ENCODE measurements at places on chromosomes 11 and 22.

DNA sequence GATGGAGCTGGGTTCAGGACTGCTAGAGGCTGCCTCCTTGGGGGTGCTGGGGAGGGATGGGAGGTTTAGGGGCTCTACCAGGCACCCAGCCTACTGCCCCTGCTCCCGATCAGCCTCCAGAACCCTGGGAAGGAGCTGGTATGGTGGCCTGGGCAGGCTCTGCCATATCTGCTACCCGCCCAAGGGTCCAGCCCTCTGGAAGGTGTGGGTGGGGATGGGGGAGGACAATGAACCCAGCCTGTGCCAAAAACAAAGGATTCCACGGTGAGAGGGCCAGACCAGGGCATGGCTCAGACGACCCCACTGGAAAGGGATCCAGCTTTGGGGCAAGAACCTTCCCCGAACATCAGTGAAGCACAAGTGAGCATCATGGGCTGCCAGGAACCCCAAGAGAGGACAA lies 3.0 kb downstream of the CASTOR1 start:
- no peak for DNase-seq

GRCh38 chr11:1674173-1675131 lies 22.5 kb upstream of the KRTAP5-6 start:
- DNase-seq: no peak

DNA sequence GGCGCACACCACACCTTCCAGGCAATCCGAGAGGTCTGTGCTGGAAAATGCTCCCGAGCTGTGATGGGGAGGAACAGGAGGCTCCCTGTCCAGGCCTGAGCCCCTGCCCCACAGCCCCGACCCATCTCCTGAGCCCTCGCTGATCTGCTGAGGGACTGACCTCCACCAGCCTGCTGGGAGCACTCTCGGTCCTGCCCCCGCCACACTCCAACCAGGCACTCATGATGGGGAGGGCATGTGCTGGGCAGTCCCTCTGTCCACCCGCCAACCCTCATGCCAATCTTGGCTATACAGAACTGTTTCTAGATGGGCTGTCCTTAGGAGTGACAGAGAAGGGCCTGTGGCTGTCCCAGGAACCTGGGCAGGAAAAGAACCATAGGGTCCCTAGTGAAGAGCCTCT lies 70.8 kb downstream of the TRMU start:
- DNase-seq: no peak

GRCh38 chr11:69290806-69291205 lies 3.1 kb upstream of the MYEOV start:
- DNase-seq: no peak

GRCh38 chr11:110782616-110783015 lies 70.4 kb upstream of the ARHGAP20 start:
- DNase-seq: no peak

DNA sequence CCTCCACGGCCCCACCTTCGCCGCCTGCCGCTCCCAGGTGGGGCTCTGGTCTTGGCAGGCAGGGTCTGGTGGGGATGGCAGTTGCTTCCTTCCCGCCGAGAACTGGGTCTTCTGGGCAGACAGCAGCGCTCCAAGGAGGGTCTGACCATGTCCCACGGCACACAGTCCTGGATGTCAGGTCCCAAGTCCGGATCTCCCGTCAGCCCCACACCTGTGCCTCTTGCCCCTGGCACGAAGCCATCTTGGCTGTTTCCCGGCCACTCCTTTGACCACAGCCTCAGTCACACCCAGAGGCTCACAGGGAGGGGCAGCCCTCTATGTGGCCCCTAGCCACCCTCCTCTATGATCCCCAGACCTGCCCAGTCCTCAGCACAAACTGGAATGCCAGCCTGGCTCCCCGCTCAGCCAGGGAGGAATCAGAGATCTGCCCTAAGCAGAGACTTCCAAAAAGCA lies 14.3 kb downstream of the MUC5B start:
- DNase-seq: no peak

DNA sequence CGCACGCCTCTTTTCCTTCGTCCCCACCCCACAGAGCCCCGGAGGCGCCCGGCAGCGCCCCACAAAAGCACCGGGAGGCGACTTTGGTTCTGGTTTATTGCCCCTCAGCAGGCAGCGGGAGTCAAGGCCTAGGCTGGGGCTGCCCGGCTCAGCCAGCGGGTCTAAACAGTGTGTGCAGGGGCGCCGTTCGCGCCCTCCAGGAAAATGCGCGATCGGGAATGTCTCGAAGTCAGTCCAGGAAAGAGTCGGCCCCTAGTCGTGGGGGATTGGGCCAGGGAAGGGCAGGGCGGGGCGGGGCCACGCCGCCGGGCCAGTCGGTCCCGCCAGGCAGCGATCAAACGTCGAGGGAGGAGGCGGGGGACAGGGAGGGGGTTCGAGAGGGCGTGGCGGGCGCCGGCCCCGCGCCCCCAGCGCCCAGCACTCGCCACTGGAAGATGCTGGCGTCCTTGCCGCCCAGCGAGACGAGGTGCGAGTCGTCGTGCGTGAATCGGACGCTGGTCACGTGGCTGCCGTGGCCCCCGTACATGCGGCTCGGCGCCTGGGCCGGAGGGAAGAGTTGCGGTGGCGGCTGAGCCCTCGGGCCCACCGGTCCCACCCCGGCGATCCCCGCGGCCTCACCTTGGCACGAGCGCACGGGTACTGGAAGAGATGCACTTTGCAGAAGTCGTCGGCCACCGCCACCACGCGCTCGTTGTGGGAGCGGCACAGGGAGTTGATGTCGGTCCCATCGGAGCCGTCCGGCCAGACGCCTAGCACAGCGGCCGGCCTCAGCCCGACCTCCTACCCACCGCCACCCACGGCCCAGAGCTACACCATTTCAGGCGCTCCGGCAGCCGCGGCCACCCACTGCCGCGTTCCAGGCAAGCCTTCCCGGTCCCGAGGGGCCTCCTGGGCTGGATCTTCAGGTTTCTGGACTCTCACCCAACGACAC lies 741 bp upstream of the MTA2 start:
- DNase-seq: no peak

DNA sequence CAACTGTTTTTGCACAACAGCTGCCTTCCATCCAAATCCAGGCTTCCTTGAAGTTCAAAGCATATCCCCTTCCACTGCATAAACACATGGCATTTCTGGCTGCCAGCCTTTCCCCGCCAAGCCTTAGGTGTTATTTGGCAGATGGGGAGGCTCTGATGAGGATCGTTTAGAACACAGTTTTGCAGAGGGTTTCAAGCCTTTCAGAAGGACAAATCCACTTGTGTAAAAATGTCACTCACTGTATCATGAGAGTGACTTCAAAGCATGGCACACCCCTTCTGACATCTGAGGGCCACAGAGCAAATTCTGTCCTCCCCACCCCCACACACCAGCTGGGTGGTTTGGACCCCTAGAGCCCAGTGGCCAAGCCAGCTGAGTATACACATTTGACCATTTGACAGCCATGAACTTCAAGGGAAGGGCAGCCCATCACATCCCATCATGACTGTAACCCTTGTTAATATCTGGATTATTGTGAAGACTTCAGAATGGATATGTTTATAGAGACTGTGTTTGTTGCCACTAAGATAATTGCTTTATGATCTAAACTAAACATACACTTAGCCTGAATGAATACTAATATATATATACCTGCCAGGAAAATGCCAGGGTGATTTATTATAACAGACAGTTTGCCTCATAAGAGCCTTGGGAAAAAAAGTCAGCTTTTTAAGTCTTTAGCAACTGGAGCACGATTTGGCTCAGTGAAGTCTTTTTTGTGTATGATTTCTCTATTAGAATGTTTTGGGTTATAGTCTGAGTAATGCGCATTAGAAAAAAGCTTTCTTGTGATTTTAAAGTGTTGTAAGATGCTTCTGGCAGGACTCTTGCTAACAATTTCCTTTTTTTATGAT lies 31.9 kb downstream of the FBLN1 start:
- DNase-seq: no peak

DNA sequence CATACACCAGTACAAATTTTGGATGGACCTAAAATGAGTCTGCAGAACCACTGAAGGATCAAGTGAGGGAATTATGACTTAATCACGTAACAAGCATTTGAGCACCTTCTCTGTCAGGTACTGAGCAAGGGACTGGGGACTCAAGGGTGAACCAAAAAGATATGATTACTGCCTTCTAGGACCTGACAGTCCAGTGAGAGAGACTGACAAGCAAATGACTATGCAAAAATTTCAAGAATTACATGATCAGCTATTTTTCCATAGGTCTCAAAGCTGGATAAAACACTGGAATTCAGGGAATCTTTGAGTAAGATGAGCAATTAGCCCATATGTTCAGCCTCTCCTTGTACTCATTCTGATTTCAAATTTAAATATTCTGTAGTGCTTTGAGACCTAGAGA lies 5.2 kb upstream of the STT3A start:
- no peak for DNase-seq

DNA sequence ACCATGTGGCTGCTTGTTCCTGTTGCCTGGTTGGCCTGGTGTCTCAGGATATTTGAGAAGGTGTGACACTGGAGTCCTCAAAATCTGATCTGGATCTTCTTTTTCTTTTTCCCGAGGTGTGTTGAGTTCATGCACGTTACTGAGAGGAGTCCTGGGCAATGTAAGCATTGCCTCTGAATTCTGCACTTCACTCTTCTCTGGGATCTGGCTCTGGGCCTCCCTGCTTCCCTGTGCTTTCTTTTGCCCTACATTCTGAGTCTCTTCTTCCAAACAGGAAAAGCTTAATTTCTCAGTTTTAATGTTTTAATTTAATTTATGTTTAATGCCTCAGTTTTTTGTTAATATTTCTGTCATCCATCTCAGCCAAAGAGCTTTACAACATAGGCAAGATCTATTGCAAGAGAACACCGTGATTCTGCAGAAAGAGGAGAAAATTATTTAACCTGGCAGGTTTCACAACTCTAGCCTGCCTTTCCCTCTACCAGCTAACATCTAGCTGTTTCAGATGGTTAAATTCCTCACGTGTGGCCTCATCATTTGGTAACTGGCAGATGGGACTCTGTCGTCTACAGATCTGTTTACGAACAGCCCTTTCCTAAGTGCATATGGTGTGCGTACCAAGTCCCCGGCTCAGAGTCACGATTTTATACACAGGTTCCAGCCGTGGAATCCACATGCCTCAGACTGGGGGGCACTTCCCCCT lies 24.7 kb downstream of the LDLRAD3 start:
- no peak for DNase-seq

DNA sequence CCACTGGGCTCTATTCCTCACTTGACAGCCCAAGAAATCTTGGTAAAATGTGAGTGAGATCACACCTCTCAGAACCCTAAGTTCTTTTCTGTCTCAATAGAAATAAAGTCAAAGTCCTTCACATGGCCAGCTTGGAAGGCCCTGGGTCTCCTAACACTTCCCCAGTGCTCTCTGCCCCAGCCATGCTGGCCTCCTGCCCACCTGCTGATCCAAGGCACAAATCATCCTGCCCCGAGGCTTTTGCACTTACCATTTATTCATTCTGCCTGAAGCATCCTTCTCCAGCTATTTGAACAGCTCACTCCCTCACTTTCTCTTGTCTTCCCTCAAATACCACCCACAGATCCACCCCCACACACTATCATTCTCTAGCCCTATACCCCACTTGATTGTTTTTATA lies 26.4 kb downstream of the ISX start:
- no peak for DNase-seq

- DNase-seq: no peak
These were observed 1.0 kb downstream of the FUT4 start for GRCh38 chr11:94544646-94545263.

GRCh38 chr11:61787928-61788491 lies 4.4 kb downstream of the TMEM258 start:
- DNase-seq: no peak

DNA sequence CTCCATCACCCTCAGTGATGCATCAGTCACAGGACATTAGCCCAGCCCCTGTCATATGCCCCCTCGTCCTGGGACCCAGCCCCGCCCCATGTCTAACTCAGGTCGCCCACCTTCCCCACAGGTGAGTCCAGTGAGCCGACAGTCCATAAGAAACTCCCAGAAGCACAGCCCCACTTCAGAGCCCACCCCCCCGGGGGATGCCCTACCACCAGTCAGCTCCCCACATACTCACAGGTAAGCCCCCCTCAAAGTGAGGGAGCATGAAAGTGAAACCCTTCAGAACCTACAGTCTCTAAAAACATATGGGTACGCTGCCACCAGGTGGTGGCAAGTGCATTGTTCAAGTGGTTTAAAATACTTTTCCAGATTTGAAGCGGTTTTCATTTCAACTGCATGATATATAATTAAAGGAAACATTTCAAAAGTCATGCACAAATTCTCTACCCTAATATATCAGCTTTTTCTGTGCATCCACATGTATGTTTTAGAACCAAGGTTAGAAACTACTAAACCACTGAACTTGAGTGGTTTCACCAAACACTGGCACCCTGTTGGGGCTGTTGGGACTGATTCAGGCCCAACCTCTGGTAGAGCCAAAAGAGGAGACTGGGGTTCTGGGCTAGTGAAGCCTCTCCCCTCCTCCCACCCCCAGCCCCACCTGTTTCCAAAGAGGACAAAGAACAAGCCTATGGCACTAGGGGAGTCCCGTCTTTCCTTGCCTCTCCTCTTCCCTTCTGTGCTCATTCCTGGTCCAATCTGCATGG lies 17.3 kb downstream of the EPS8L2 start:
- DNase-seq: peak; percentile 65

GRCh38 chr11:47731475-47731874 lies 16.3 kb upstream of the AGBL2 start:
- no peak for DNase-seq
